ENCODE measurements at places on chromosomes 6 and 20.

DNA sequence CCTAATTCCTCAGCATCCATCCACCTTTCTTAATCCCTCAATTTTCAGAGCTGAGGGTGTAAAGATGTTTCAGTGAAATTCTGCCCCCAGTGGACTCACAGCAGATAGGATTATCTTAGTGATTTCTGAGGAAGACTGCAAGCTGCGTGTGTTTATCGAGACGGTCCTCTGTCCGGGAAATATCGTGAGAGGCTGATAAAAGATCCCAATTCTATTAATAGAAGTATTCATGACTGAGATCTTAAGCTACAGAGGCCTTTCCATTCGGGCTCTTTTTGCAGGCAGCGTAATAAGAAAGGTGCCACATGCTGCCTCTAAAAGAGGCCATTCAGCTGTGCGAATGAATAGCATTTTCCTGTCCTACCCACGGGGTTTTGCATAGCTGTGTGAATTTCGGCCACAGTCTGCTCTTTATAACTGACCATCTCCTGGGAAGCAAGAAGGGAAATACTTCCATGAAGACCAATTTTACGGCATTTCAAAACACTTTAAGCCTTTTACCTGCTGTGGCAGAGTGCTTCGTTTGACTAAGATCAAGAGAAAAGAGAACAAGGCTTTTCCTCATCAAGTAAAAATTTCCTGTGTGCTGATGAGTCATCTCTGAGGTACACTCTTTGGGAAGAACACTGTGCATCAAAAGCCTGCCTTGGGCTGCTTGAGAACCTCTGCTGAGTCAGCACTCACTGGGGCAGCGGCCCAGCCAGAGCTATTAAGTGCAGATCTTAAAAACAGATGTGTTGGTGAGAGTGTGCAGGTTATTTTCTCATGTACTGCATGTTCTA, 208.8 kb downstream of the ARHGAP18 start:
- DNase-seq = no peak

DNA sequence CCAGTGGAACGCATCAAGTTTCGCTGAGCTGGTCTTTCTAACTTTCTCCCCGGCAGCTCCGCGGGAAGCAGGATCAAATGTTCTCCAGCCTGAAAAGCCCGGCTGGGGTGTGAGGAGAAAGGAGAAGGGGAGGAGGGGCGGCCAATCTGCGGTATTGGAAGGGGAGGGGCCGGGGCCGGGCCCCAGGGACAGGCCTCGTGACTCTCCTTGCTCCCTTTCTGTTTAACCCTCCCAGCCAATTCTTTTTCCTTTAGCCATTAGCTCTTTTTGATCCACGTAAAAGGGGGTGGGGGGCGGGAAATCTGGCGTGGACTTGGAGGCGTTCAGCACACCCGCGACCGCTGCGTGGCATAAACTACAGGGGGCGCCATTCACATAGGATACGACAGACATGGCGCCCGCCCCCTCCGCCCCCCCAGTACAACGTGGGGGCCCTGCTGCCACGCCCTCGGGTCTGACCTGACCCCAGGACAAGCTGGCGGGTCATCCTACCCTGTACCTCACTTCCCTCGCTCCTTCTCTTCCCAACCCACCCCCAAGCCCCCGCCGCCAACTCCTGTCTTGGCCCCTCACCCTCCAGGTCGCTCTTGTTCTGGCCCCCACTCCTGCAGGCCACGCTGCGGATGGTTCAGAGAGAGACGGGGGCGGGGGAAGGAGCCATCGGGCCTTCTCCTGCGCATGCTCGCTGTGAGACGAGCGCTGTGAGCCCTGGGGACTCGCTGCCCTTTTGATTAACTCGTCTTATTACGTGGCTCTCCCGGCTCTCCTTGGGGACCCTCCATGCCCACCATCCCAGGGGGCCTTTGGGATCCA, 7.8 kb upstream of the MDGA1 start:
- DNase-seq = peak; percentile 67

- no peak for DNase-seq
Measured at GRCh38 chr6:34476921-34477320, 11.0 kb downstream of the PACSIN1 start.

- peak; percentile 54 for DNase-seq
Measured at GRCh38 chr20:34538671-34539123, 19.8 kb upstream of the MAP1LC3A start.

- no peak for DNase-seq
Measured at GRCh38 chr6:141401851-141402250, 730.9 kb upstream of the GJE1 start.

- DNase-seq = no peak
Measured at GRCh38 chr6:137846772-137847313, 20.2 kb upstream of the TNFAIP3 start.

GRCh38 chr6:133243723-133244305, 2.7 kb downstream of the EYA4 start:
- no peak for DNase-seq

DNA sequence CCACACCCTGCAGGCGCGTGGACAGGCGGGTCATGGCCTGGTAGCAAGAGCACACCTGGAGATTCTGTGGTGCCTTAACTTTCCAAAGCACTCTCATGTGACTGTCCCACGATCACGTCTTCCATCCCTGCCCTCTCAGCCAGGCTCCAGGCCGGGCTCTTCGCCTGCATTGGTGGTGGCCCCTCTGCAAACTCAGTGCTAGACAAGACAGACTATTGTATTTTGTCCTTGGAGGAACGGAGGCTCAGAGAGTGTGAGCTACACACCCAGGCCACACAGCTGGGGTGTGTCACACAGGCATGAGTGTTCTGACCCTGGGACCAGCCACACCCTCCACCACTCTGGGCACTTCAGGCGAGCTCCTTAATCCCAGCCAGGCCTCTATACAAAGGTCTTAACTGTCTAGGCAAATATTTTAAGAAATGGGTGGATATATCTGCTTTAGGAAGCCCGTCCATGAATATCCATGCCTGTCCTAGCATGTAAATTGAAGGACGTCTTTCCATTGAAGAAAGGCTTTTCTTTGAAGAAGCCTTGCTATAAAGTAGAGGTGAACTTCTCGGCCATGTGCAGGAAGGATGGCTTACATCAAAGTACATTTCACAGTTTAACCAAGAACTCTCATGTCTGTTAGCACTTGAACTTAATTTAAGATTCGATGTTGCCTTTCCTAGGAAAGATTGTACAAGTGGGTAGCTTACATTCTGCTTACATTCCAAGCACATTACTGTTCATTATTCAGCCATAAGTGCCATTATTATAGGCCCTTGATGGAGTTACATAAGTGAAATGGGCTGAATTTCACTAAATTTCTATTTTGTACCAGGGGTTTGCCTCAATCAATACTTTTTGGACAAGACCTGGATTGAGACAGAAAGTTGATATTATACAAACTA, 263.9 kb downstream of the DLL1 start:
- no peak for DNase-seq

DNA sequence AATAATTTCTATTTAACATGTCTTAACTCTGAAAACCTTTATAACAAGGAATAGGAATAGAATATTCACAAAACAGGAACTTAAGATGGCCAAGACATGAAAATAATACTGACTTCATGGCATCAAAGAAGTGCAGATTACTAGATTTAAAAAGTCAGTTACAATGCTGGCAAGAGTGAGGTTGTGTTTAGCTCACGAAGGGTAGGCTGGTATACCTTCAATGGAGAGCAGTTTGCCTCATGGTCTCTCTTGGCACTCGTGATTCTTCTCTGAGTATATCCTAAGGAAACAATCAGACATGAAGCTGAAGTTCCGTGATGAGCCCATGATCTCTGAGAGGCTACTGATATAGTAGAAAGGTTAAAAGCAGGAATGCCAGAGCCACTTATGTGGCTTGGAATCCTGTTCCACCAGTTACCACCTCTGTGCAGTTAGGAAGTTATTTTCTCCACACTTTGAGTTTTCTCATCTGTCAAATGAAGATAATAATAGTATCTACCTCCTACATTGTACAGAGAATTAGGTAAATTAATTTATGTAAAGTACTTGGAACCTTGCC, 7.2 kb downstream of the NCOA7 start:
- no peak for DNase-seq

GRCh38 chr6:146850238-146850896, 251.6 kb downstream of the ADGB start:
- peak; percentile 38 for DNase-seq

DNA sequence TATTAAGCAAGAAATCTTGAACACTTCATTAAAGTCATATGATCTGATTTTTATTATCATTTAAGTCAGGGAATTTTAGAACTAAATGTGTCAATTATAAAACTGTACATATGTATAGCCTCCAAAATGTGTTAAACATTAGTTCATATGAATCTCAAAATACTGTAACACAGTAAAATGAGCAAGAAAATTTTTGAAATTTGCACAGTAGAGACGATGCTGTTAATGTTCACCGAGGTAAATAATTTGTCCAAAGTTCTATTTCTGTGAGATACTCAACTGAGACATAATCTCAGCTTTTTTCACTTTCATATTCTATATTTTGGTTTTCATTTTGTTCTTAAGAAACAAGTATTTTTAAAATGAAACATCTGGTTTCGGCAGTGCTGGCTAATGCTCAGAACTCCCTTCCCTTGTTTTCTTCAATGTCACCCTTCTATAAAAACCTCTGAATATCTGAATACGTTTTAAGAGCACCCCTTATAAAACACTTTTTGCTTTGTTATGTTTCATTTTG, 353.1 kb downstream of the LAMA2 start:
- no peak for DNase-seq

GRCh38 chr20:6299456-6299855, 176.6 kb upstream of the FERMT1 start:
- DNase-seq = no peak

GRCh38 chr6:170164271-170164900, 126.5 kb downstream of the DLL1 start:
- no peak for DNase-seq

DNA sequence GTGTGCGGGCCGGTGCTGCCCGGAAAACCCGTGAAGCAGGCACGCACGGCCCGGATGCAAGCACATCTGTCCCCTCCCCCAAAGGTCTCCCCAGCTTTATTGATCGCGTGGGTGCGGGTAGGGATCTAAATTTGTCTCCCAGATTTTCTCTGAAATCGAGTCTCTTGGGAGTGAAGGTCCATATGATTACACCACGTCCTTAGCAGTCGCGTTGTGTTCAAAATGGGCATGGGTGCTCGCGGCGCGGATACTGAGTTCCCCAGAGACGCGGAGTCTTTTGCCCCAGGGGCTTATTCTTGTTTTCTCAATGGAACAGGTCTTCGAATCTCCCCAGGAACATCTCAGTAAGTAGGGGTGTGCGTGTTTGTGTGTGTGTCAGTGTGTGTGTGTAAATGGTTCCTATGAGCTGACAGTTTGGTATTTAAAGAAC, 2.8 kb upstream of the ZNF292 start:
- no peak for DNase-seq

- no peak for DNase-seq
Measured at GRCh38 chr6:90136837-90137568, 159.6 kb downstream of the BACH2 start.

DNA sequence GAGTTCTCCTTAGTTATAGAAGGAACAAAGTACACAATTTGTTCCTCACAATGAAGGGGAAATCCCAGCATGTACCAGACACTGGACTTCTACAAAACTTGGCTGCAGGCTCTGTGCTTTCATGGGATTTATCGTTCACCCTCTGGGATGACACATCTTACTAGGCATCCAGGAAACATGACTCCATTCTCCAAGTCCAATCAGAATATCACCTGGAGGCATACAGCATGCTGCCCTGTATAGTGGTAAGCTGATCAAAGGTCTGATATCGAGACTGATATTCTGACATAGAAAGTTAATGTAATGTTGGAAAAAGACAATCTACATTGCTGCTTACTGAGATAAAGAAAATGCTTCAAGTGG, 6.7 kb downstream of the RWDD2A start:
- DNase-seq = no peak

GRCh38 chr20:3314391-3314790, 75.4 kb upstream of the SLC4A11 start:
- no peak for DNase-seq

GRCh38 chr20:3744806-3745685, 12.6 kb downstream of the HSPA12B start:
- DNase-seq = peak; percentile 61

GRCh38 chr6:18752278-18753068, 365.3 kb downstream of the RNF144B start:
- no peak for DNase-seq

- no peak for DNase-seq
Measured at GRCh38 chr20:25230166-25230831, 17.6 kb upstream of the PYGB start.

DNA sequence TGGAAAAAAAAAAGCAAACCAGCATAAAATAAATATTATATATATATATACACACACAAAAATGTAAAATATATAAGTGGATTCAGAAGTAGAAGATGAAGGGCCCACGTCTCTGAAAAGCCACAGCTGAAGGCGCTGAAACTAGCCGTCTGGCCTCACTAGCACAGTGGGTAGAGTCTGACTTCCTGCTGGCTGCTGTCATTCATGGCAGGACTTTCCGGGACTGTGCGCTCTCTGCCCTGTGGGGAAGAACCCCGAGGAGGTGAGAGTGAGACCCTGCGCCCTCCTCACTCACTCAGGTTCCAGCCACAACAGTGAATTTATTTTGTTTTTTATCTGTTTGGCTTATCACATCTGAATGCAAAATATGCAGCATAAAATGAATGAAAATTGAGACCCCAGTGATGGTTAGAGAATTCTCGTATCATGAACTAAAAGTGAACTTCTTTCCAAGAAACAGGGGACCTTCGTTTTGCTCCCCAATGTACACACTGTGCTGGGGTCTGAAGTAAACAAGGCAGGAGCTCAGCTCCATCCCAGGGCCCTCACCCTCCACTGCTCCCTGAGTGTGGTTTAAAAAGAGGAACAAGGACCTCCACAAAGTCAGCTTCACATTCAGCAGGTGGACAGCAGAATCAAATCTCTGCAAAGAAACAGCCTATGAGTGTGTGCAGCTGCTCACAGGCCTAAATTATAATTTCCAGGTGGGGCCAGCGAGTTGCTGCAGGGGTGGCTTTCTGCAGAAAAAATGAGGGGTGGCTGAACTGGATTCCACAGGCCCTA, 1.3 kb upstream of the RAMACL start:
- no peak for DNase-seq

GRCh38 chr6:149899486-149899885, 1.6 kb upstream of the RAET1E start:
- DNase-seq = no peak

DNA sequence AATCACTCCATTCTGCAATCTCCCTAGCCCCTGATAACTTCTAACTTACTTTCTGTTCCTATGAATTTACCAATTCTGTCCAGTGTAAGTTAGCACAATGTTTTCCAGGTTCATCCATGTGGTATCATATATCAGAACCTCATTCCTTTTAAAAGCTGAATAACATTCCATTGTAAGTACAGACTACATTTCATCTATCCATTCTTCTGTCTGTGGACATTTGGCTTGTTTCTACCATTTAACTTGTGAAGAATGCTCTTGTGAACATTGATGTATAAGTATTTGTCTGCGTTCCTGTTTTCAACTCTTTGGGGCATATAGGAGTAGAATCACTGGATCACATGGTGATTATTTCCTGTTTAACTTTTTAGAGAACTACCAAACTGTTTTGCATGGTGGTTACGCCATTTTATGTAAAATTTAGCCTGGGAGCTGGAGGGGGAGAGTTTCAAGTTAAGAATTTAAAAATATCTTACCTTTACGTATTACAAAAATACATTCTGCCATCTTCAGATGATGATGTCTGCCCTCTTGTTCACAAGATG, 156.5 kb downstream of the BTBD3 start:
- DNase-seq = no peak
